Caco-2 (cell line): ENCODE measurements at places on chromosomes 1 and 21.

DNA sequence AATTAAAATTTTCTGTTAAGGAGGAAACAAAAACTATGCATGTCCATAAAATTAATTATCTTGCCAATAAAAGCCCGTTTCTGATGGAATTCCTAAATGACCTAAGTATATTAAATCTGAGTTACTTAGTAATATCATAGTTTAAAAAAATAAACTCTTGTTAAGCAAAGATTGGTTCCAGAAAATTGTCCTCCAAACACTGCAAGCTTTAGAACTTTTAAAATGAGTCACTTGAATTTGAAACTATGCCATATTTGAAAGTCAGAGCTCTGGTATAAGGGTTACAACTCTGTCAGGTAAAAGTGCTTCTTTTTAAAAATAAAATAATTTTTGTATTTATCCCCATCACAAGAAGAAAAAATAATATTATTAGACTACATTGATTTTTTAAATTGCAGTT, 409.5 kb downstream of the PLPP3 start:
- no peaks in the 10 kb centered on the region for H3K27me3 ChIP-seq
- no peaks in the 10 kb centered on the region for H3K36me3 ChIP-seq
- no peaks in the 10 kb centered on the region for H3K4me1 ChIP-seq
- no peak overlapping the region for H3K4me3 ChIP-seq
- no peak overlapping the region for H3K27ac ChIP-seq
- no peak for DNase-seq

DNA sequence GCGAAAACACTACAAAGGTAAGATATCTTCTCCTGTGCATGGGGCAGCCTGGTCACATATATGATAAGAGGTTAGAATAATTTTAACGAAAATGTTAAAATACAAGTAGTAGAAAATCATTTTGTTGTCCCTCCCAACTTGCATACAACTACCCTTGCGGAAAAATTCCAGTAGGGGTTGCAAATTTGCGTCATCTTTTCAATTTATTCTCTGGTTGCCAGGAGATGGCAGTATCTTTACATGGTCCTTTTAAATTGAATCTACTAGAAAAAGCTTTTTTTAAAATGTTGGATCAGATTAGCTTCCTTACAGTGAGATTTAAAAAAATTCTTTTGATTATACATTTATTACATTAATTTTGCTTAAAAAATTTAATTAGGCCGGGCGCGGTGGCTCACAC, 10.9 kb downstream of the S100PBP start:
- no peak overlapping the region for H3K4me3 ChIP-seq
- H3K4me1 ChIP-seq: no peaks in the 10 kb centered on the region
- no peak for DNase-seq
- H3K36me3 ChIP-seq: no peaks in the 10 kb centered on the region
- no peak overlapping the region for H3K27ac ChIP-seq

DNA sequence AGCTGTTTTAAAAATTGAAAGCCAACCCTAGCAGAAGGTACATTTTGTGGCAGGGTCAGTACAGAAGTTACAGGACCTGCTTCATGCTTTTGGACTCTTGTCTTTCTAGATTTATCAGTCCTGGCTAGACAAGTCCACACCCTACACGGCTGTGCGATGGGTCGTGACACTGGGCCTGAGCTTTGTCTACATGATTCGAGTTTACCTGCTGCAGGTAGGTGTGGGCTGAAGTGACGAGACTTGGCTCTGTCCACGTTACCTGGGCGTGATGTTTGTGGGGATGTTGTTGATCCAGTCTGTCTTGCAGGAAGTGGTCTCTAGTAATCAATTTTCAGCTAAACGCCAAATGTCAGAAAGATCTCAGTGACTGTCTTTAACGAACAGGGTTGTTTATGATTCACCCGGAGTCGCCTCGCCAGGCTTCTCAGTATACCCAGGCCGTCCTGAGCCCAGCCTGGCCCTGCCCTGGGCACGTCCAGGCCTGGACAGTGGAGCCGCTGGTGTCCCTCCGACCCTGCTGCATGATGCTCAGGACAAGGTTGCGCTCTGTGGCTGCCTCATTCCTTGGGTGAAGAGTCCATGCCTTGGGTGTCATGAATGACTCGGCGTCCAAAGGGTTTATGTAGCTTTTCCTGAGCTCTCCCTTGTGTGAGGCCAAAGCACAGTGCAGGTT, 5.5 kb downstream of the RER1 start:
- H3K4me3 ChIP-seq: no peak overlapping the region
- peaks cover 11% of the 10 kb centered on the region; the same call in 1 of the 2 replicates for H3K4me1 ChIP-seq
- no peak overlapping the region for H3K27ac ChIP-seq
- no peaks in the 10 kb centered on the region; the same call in 1 of the 2 replicates for H3K36me3 ChIP-seq
- no peaks in the 10 kb centered on the region for H3K27me3 ChIP-seq
- no peak for DNase-seq

GRCh38 chr1:222040121-222040805, 298.4 kb upstream of the DUSP10 start:
- no peaks in the 10 kb centered on the region for H3K36me3 ChIP-seq
- H3K27me3 ChIP-seq: no peaks in the 10 kb centered on the region
- no peak overlapping the region for H3K4me3 ChIP-seq
- DNase-seq: no peak

DNA sequence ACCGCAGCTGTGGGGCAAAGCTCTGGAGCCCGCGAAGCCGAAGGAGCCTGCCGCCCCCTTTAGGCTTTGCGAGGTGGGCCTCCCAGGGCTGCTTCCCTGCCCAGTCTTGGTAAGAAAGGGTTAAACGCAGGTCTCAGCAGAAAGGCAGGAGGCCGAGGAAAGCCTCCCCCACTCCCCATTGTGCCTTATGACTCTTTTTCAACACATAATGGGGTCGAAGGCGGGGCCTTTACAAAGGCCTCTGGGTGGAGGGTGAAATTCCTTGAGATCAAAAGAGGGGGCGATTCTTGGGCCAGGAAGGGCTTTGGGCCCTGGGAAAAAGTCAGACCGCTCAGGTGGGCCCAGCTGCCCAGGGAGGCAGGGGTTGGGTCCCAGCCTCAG, 880 bp downstream of the ALPL start:
- no peak overlapping the region for H3K27ac ChIP-seq
- DNase-seq: no peak
- no peaks in the 10 kb centered on the region for H3K36me3 ChIP-seq
- H3K4me3 ChIP-seq: no peak overlapping the region
- H3K4me1 ChIP-seq: peaks cover 5% of the 10 kb centered on the region; the same call in 1 of the 2 replicates
- H3K27me3 ChIP-seq: no peaks in the 10 kb centered on the region

- no peaks in the 10 kb centered on the region for H3K36me3 ChIP-seq
- no peaks in the 10 kb centered on the region for H3K27me3 ChIP-seq
- no peaks in the 10 kb centered on the region for H3K4me1 ChIP-seq
These were observed 103.2 kb upstream of the CAMK1G start for GRCh38 chr1:209480345-209480744.

DNA sequence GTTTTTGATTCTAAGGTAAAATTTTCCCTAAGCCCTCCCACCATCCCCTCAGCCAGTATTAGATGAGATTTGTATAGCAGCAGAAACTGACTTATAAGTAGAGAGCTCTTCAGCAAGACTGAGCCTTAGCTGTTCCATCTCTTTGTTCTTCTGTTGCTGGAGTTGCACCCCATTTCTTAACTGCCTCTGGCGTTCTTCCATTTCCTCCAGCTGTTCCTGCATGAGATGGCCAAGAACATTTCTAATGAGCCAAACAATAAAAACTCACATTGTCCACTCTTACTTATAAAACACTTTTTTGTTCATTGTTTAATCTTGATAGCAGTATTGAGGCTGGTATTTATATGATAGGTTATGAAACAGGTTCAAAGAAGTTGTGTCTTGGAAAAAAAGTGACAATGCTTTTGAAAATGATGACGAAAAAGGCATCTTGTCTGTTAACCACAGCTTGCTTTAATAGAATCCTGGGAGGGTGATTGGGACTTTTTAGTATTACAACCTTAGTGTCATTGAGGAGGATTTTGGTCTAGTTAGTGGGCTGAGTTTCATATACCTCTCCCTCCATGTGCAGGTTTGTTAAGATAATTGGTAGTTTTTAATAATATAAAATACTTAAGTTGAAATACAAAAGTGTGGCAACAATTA, 18.3 kb downstream of the SYNC start:
- no peaks in the 10 kb centered on the region for H3K27me3 ChIP-seq
- no peaks in the 10 kb centered on the region for H3K36me3 ChIP-seq
- H3K27ac ChIP-seq: no peak overlapping the region
- H3K4me3 ChIP-seq: no peak overlapping the region
- DNase-seq: no peak
- H3K4me1 ChIP-seq: no peaks in the 10 kb centered on the region
